Neural crest cell (in vitro differentiated cells): ENCODE measurements at places on chromosomes 5 and 9. TPM values are rescaled to one million over a fixed set of nuclear protein-coding genes. Genes with fewer than 3 reads are reported as not detected.

The ANKRD55 gene
- 0.16 TPM in 1 of 2 replicates, not detected in the other for total RNA-seq

The NMUR2 gene
- total RNA-seq: 0.23 TPM in 1 of 2 replicates, not detected in the other

The PTPRD gene
- total RNA-seq: 113 and 139 TPM in 2 replicates

The C5 gene
- 8.3 and 9.4 TPM in 2 replicates for total RNA-seq

The ZSWIM6 gene
- 33.8 and 34.3 TPM in 2 replicates for total RNA-seq

The MRPL36 gene
- 50.8 and 53.2 TPM in 2 replicates for total RNA-seq

The SEMA4D gene
- total RNA-seq: 32.3 and 33.5 TPM in 2 replicates

The CARD6 gene
- not detected in 2 replicates for total RNA-seq

The PCDHA12 gene
- 5.5 and 6.6 TPM in 2 replicates for total RNA-seq

The DHX29 gene
- 29.6 and 30.0 TPM in 2 replicates for total RNA-seq

The ARHGEF28 gene
- total RNA-seq: 0.91 and 0.93 TPM in 2 replicates
